ENCODE measurements at places on chromosomes 6 and 20.

DNA sequence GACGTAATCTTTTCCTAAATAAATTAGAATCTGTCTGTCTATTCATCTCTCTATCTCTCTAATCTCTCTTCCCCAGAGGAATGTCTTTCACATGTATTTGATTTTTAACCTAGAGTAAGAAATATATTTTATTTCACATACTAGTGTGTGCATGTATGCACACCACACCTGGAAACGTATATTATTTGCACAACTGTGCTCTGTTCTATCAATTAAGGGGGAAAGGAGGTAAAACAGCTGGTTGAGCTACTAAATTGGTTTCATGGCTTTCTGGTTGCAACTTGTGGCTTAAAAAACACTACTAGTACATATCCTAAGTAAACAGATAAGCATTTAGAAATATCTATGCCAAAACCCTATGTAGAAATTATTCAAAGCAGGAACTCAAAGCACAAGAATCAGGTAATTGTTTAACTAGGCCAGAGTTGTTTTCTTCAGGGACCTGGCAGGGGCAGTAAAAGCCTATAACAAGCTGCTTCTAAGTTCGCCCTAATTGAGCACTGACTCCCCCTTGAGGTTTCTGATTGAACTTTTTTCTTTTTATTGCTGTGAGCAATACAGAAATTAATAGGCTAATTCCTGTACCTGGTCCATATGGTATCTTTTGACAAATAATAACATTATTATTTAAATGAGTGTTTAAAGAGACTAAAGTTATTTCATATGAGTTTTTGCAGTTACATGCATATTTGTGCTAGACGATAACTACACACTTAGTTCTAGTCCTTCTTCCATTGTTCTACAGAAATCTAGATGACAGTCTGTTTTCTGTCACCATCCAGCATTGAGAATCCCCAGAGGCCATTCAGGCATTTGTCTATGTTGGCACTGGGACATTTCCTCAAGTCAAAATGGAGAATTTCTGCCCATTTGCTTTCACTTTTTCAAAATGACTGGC, 88.6 kb downstream of the MCHR2 start:
- no peaks in the 10 kb centered on the region for H3K36me3 ChIP-seq
- H3K4me3 ChIP-seq, result no peak overlapping the region
- no peak overlapping the region for H3K27ac ChIP-seq
- no peaks in the 10 kb centered on the region for H3K4me1 ChIP-seq

DNA sequence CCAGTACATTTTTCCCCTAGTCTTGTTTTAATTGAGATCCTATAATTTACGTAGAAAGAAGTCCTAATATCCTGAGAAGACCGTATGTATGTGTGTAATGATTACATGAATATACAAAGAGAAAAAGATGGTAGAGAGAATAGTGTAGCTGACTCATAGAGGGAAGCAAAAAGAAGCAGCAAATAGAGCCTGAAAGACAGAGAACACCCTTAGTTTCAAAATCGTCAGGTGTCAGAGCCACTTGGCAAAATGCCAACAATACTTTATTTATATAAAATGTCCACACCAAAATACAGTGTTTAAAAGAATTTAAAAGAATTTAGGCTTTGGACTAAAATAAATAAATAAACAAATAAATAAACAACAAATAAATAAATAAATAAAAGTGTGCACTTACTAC, 1414.1 kb upstream of the EYS start:
- no peaks in the 10 kb centered on the region for H3K36me3 ChIP-seq
- H3K27ac ChIP-seq, result no peak overlapping the region
- H3K27me3 ChIP-seq, result peaks cover 3% of the 10 kb centered on the region
- H3K4me3 ChIP-seq, result no peak overlapping the region
- DNase-seq, result no peak

- no peaks in the 10 kb centered on the region for H3K27me3 ChIP-seq
- no peak overlapping the region for H3K4me3 ChIP-seq
- H3K27ac ChIP-seq, result peak overlapping the region; percentile 91
- DNase-seq, result no peak
Measured at GRCh38 chr20:45361793-45362192, 1.2 kb upstream of the SYS1 start.

DNA sequence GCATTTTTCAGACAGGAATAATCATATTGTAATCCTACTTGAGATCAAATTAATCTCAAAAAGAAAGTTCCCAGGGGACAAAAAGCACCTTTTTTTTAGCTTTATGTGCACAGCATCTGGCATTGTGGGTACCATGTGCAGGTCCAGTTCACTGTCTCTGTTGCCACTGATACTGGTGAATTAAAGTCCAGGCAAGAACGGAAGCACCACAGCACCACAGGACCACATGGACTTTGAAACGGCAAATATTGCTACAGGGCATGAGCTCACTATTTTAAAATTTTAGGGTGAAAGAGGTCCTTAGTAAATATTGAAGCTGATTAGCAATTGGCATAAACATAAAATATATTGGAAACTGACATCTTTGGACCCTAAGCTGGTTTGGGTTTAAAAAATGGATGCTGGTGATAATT, 709.0 kb downstream of the EPM2A start:
- H3K27me3 ChIP-seq, result no peaks in the 10 kb centered on the region
- no peaks in the 10 kb centered on the region for H3K36me3 ChIP-seq
- H3K27ac ChIP-seq, result no peak overlapping the region
- no peaks in the 10 kb centered on the region for H3K4me1 ChIP-seq
- H3K4me3 ChIP-seq, result no peak overlapping the region

DNA sequence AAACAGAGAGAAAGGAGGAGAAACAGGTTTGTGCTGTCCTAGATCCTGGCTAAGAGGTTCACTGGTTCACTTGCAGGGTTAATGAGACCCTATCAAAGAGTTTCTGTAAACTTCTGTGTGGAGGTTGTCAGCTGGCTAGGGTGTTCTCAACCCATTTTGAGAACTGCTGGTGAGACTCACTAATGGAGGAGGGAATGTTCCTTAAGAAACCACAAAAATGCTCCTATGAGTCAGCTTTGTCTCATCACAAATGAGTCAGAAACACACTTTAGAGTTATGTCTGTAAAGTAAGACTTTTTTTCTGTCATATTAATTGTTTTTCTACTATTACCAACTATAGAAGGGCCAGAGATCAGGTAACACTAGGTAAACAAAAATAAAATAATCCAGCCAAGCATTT, 884.4 kb downstream of the PHF3 start:
- peak overlapping the region; percentile 58 for H3K27ac ChIP-seq
- DNase-seq, result no peak
- no peak overlapping the region for H3K4me3 ChIP-seq

- no peak overlapping the region for H3K4me3 ChIP-seq
- H3K27ac ChIP-seq, result no peak overlapping the region
- no peak for DNase-seq
- no peaks in the 10 kb centered on the region for H3K36me3 ChIP-seq
Measured at GRCh38 chr20:4260102-4260501, 244.7 kb upstream of the RNF24 start.

DNA sequence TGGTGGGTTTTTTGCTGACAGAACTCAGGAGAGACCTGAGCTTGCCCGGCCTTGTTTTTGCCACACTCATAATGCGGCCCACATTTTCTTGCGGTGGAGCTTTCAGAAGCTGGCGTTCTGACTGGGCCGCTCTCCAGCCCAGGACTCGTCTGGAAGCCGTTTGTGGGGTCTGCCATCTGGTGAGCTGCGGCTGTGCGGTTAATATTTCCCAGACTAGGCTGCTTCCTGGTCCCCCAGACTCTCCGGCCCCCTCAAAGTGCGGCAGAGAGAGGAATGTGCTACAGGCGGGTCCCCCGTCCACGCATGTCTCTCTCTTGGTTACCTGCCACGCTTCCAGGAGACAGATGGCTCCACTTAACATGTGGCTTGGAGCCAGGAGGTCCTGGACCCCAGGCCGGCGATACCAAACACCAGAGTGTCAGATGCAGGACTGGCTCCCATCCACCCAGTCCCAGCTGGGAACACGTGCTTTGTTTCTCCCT, 128.9 kb upstream of the PMEPA1 start:
- no peaks in the 10 kb centered on the region for H3K27me3 ChIP-seq
- no peak overlapping the region for H3K27ac ChIP-seq
- DNase-seq, result no peak
- no peak overlapping the region for H3K4me3 ChIP-seq

Data from RWPE2 (cell line).